Stimulated activated CD4-positive, alpha-beta T cell treated with anti-CD3 and anti-CD28 coated beads, Interleukin-4, amount 100 ng/mL, for 1 hour (primary cell): ENCODE measurements at places on chromosomes 2 and 18.

GRCh38 chr2:159497256-159497655 lies 119.1 kb downstream of the BAZ2B start:
- no peak for DNase-seq

- no peak for DNase-seq
These were observed 40.2 kb downstream of the ZC3H15 start for GRCh38 chr2:186526281-186526680.

- no peak for DNase-seq
These were observed 43.8 kb downstream of the LTBP1 start for GRCh38 chr2:32990556-32990955.

GRCh38 chr2:101921319-101921952 lies 70.3 kb upstream of the IL1R2 start:
- DNase-seq, result no peak

DNA sequence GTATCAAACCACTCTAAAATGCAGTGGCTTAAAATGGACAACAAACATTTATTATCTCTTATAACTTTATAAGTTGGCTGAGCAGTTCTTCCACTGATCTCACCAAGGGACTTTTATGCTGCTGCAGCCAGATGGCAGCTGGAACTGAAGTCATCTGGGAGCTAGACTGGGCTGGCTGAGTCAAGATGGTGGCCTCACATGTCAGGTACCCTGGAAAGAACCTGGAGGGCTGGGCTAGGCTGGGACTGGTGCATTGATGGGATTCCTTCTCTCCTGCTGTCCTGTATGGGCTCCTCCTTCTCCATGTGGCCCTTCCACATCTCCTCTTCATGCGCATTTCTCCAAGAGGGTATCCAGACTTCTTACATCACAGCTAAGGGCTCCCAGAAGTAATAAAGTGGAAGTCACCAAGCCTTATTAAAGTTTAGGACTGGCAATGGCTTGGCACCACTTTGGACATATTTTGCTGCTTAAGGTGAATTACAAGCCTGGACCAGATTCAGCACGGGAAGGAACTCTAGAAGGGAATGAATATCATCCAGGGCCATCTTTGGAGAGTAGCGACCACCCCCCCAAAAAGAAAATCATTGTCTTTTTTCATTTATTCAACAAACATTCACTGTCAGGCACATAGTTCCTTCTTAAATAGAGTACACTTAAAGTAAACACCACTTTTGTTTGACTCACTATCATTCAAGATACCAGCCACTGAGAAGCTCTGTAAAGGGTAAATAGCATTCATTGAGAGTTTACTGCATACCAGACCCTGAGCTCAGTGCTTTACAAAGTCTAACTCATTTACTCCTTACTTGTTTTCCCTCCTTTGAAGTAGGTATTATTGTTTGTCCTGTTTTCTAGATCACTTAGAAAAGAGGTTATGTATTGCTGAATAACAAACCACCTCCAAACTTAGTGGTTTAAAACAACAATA lies 138.0 kb downstream of the ZFP36L2 start:
- no peak for DNase-seq

DNA sequence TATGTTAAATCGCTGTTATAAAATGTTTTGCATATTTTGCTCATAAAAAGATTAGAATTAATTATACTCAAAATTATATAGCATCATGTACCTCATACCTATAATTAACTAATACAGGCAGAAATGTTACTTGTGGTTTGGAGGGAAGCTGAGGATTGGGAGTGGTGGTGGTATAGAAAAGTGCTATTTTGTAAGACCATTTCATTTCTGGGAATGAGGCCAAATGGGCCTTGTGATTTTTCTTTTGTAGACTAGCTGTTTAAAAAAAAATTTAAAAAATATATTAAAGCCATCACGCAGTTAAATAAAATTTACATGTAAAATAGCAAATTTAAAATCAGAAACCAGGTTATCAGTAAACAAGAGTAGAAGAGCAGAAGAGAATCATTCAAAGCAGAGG lies 560.8 kb upstream of the FAM98A start:
- DNase-seq, result no peak

- DNase-seq, result no peak
These were observed 811.3 kb downstream of the CPS1 start for GRCh38 chr2:211367711-211368110.

GRCh38 chr18:62324917-62325805 lies at the start of gene TNFRSF11A:
Gene TNFRSF11A, plus strand, starts transcription at chr18:62325310. Its CDS starts 43 bp downstream, at chr18:62325353.
- DNase-seq, result peak; percentile 72
